ENCODE measurements at places on chromosomes 4 and X.

DNA sequence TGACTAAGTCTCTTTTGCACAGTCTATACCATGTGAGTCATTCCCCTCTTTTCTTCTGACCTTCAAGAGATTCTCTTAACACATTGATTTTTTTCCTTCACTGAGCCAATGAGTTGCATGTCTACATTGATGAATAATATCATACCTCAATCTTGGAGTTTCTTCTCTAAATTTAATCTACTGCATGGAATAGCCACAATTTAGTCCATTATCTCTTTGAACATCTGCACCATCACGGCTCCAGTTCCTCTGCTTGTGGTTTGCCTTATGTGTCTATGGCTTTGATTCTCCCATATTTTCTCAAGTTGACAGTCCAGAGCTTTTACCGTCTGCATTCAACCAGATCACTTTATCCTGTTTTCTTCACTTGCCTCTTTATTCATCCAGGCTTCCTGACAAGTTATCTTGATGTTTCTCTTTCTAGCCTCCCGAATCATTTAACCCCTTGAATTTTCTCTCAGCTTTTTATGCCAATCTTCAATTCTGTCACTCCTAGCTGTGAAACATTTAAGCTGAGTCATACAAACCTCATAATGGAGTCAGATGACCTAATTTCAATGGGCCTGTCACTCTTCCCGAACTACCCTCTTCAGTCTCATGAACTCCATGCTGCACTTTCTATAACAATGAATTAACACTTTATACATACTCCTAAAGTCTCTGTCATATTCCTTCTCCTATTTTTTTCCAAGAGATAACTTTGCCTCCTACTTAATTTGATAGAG is 222.3 kb downstream of the CPE start:
- no peak for DNase-seq

- DNase-seq, result no peak
These were observed 64.5 kb downstream of the SMC1A start for GRCh38 chrX:53357799-53358530.

DNA sequence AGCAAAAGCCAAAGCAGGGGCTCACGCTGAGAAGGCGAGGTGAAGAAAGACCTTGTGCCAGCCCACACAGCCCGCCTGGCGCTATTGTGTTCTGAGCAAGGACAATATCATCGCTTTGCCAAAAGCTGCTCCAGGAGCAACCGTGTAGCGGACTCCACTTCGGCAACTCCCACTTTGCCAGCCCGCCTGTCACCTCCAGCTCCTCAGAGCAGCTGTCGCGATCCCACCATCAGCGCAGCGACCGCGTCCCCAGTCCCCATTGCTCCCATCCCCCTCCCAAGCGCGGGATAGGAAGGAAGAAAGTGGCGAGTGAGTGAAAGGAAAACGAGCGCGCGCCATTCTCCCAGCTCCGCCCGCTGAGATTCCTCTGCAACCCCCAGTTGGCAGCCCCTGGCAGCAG is 759 bp downstream of the ZC4H2 start:
- DNase-seq, result no peak

- DNase-seq, result no peak
These were observed 183.4 kb upstream of the ATOH1 start for GRCh38 chr4:93645120-93645519.

GRCh38 chrX:118189000-118189399 is 72.4 kb upstream of the KLHL13 start:
- DNase-seq, result no peak

- DNase-seq, result peak; percentile 13
These were observed 99.2 kb downstream of the PSAPL1 start for GRCh38 chr4:7335344-7336066.

DNA sequence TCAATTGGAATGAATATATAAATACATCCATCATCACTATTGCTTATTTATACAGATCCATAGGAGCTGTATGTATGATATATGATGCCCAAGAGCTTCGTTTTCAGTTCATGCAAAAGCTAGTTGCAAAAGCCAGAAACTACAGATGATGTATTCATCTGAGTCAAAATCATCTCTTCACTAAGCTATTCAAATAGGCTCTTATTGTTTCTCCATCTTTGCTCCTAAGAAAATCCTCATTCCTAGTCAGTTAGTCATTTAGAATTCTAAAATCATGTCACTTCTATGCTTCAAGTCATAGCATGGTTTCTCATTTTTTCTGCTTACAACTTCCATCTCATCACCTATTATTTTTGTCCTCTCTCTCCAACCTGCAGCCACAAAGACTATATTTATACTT is 300.1 kb upstream of the TRAM1L1 start:
- DNase-seq, result no peak

- no peak for DNase-seq
These were observed 30.4 kb upstream of the APELA start for GRCh38 chr4:164846566-164846965.

DNA sequence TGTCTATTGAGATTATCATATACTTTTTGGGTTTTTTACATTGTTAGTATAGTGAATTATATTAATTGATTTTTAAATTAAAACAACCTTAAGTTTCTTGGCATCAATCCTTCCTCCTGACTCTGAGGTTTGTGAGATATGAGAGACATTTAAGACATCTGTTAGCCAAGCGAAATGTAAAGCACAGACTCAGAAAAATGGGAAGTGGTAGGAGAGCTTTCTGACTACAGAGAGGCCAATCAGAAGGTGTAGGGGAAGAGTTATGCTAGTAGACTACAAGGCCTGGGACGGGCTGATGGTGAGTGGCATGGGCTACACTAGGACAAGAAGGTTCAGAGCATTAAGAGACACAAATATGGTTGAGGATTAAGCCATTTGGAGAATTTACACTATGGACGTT is 255.4 kb downstream of the PRDM5 start:
- DNase-seq, result no peak

DNA sequence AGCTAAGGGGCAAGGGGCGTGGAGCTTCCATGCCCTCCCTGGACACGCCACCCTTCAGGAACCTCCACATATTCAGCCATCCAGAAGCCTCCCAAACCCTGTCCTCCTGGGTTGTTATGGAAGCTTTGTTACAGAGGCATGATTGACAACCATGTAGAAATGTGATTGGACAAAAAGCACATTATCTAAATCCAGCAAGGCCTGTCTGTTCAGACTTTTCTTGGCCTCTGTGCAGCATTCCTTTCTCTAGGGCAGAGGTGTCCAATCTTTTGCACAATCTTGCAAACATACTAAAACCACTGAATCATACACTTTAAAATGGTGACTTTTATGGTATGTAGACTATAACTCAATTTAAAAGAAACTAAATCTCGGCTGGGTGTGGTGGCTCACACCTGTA is 12.7 kb downstream of the STEEP1 start:
- no peak for DNase-seq

GRCh38 chr4:188254211-188254610 is 115.0 kb downstream of the TRIML1 start:
- no peak for DNase-seq

DNA sequence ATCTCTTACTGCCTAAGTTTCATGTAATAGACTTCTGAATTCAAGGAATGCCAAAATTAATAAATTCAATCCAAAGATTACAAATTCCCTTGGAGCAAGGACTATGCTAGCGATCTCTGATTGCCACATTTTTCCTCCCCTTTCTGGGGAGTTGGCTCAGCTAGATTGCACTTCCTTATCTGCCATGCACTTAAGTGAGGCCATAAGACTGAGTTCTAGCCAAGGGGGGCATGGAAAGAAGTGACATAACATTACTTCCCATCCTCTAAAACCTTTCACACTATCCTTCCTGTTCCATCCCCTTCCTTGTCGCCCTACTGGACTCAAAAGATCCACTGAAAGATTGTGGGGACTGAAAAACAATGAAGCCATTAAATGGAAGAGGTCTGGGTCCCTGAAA is 53.8 kb upstream of the TXK start:
- no peak for DNase-seq

GRCh38 chr4:99998062-99998867 is 48.2 kb upstream of the H2AZ1 start:
- no peak for DNase-seq

- DNase-seq, result no peak
These were observed 456.8 kb downstream of the PRR32 start for GRCh38 chrX:127276326-127276725.

DNA sequence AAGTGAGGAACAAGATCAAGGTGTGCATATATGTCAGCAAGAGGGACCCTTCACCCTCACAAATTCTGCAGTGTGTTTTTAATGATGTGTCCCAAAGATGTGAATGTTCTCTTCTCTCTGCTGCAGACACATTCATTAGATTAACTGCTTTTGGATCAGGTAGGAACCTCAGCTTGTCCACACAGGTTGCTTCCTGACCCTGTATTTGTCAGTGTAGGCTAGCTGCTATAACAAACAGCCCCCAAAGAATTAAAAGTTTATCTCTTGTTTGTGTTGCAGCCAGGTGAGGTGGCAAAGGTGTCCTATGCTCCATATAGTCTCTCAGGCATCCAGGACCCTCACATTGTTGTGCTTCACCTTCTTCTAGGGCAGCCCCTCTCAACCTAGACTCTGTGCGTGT is 17.8 kb downstream of the XG start:
- no peak for DNase-seq

DNA sequence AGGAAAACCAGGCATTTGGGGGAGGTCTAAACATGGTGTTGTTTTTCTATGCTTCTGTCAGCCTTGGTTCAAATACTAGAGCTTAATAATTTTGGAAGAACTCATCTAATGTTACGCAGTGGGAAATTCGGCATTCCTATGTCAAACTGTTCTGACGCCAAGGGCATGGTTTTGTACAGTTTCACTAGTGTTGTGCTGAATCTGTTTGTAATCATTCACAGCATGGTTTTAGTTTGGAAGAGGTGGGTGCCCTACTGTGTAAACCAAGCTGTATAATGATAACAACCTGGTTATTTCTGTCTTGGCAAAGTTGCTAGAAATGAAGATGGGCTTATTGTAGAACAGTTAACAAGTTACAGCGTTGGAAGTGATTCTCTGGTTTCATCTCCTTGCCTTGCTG is 5.2 kb downstream of the DDX3X start:
- no peak for DNase-seq

DNA sequence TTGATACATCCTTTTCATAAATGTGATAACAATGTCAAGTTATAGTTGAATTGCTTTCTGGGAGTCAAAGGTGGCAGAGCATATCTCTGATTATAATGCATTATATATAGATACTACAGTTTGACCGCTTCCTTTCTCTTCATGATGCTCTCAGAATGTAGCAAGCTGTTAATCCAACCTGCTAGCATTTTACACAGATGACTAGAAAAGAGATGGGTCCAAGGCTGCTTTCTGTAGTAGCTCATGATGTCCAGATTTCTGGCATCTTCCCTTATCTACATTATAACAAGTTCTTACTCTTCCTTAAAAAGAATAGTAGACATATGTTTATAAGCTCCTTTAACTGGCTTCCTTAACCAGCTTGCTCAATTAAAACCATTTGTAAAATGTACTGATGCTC is 192.0 kb downstream of the NWD2 start:
- no peak for DNase-seq

GRCh38 chr4:54054501-54054900 is 9.9 kb downstream of the CHIC2 start:
- DNase-seq, result no peak

- DNase-seq, result no peak
These were observed 243.0 kb upstream of the HHIP start for GRCh38 chr4:144402999-144403398.

- no peak for DNase-seq
These were observed 36.5 kb upstream of the GNRHR start for GRCh38 chr4:67790721-67791120.

DNA sequence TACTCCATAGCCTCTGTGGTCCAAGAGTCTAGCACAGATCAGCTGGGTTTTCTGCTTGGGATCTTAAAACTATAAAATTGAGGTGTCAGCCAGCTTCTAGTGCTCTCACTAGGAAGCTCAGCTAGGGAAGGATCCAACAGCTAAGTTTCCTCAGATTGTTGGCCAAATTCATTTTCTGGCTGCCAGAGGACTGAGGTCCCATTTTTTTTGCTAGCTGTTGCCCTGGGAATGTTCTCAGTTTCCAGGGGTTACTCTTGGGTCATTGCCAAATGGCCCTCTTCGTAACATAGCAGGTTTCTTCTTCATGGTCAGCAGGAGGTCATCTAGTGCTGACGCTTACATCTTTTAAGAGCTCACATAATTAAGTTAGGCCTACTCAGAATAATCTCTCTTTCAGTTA is 2178.2 kb downstream of the ARAP2 start:
- no peak for DNase-seq

GRCh38 chr4:8329859-8330761 is 60.6 kb downstream of the HTRA3 start:
- no peak for DNase-seq

GRCh38 chr4:188299161-188299560 is 159.9 kb downstream of the TRIML1 start:
- DNase-seq, result no peak

GRCh38 chr4:160848901-160849760 is 1314.7 kb downstream of the FSTL5 start:
- DNase-seq, result no peak

- DNase-seq, result no peak
These were observed 11.7 kb downstream of the OTUD5 start for GRCh38 chrX:48945517-48946348.

- no peak for DNase-seq
These were observed 152.6 kb upstream of the HAND2 start for GRCh38 chr4:173682609-173683008.

GRCh38 chr4:80438016-80438415 is 102.5 kb downstream of the CFAP299 start:
- no peak for DNase-seq

All from stimulated activated CD8-positive, alpha-beta memory T cell treated with anti-CD3 and anti-CD28 coated beads, Interleukin-12 subunit alpha, Interleukin-12 subunit beta, amount 100 ng/mL, for 4 hours (primary cell).